ENCODE measurements at places on chromosomes 13 and 19.
A peak's percentile ranks its signal among the peaks of the same experiment; 100 is the strongest.

DNA sequence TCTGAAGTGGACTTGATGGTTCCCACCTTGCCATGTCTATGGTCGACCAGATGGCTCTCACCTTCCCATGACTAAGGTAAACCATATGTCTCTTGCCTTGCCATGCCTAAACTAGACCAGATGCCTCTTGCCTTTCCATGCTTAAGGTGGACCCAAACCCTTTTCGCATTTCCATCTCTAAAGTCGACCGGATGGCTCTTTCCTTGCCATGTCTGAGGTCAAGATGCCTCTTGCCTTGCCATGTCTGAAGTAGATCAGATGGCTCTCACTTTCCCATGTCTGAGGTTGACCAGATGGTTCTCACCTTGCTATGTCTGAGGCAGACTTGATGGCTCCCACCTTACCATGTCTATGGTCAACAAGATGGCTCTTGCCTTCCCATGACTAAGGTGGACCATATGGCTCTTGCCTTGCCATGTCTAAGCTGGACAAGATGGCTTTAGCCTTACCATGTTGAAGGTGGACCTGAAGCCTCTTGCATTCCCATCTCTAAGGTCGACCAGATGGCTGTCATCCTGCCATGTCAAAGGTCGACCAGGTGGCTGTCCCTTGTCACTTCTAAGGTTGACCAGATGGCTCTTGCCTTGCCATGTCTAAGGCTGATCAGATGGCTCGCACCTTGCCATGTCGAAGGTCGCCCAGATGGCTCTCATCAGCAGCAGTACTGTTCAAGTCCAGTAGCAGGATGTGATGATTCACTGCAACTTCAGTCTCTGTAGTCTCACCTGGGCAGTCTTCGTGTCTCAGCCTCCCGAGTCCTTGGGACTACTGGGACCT, 1439.4 kb downstream of the UQCRFS1 start:
- no peak for DNase-seq

DNA sequence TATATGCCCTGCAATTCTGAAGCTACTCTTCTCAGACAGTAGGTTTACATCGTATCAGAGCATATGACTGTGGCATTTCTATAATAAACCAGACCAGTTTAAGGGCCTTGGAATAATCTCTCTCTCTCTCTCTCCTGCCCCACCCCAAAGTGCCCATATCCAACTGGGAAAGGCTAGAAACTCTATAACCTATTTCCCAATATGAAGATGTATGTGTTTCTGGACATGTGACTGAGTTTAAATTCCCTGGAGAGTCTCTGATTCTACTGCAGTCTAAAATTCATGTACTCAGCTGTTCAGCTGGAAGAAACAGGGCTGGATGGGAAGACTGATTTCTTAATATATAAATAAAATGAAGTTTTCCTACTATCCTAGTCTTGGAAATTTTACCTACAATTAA, 91.9 kb upstream of the MBNL2 start:
- no peak for DNase-seq

DNA sequence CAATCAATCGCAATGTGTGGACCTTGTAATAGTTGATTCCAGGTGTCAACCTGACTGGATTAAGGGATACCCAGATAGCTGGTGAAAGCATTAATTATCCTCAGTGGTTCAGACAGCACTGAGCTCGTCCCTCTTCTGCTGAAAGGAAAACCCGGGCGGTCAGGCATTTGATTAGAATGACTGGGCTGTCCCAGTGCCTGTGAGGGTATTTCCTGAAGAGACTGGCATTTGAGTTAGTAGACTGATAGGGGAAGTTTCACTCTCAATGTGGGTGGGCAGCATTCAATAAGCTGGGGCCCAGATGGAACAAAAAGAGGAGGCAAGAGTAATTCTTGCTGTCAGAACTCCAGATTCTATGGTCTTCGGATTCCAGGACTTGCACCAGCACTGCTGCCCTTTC, 31.9 kb downstream of the KPNA3 start:
- DNase-seq = no peak

GRCh38 chr19:8401981-8402411, 11.1 kb upstream of the MARCHF2 start:
- no peak for DNase-seq

GRCh38 chr13:95787356-95788099, 110.6 kb downstream of the DNAJC3 start:
- DNase-seq = no peak

GRCh38 chr19:17075864-17076542, 426 bp downstream of the MYO9B start:
- DNase-seq = no peak

GRCh38 chr19:2048959-2049740, 1.9 kb downstream of the MKNK2 start:
- DNase-seq = peak; percentile 68

- no peak for DNase-seq
Observed at GRCh38 chr19:21603431-21604231, 98.2 kb downstream of the ZNF429 start.
